Kidney tubule cell (primary cell): ENCODE measurements at places on chromosomes 5 and 9.
A peak's percentile ranks its signal among the peaks of the same experiment; 100 is the strongest.

DNA sequence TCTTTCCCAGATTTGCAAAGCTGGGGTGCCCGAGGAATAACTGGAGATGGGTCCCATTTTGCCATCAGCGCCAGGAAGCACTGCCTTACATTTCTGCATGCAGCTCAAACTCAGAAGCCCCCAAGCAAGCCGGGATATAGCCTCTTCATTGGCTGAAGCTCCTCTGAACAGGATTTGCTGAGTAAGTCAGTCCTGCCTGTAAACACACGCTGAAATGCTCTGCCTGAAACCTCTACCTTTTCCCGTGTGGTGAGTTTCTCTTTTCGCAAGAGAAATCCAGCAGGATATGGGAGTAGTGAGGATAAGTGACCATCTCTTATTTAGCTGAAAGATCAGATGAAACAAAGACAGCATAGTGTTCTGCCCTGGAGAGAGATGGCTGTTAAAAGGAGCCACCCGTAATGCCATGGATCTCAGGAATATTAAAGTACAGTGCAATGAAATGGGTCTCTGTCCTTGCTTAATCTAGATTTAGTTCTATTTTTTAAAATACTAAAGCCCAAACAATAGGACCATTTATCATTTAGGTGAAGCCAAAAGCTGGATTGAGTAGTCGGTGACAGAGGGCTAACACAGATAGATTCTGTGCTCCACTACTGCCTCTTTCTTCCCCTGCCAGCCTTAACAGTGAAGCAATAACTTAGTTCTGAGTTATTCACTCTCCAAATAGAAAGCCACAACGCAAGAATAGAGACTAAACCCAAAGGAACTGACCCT lies 177.5 kb upstream of the PPP2R2B start:
- DNase-seq, result no peak

GRCh38 chr5:109357807-109358206 lies 52.0 kb downstream of the PJA2 start:
- DNase-seq, result no peak

GRCh38 chr9:97564291-97565175 lies 63.1 kb downstream of the TMOD1 start:
- DNase-seq, result no peak

DNA sequence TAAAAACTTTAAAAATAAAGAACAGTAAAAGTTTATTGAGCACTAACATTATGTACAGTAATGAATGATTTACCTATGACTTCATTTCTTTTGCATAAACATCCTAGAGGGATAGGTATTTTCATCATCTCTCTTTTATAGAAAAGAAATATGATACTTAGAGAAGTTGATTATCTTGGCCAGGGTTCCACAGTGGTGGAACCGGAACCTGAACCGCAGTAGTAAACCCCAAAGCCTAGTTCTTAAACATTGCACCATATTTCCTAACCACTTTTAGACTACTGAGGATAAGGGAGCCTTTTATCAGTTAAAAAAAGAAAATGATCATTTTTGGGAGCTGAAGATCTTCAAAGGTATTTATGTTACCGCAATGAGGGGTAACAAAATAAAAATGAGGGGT lies 205.7 kb upstream of the SGCD start:
- DNase-seq, result peak; percentile 20

GRCh38 chr5:59579101-59579823 lies 314.3 kb downstream of the PDE4D start:
- no peak for DNase-seq

DNA sequence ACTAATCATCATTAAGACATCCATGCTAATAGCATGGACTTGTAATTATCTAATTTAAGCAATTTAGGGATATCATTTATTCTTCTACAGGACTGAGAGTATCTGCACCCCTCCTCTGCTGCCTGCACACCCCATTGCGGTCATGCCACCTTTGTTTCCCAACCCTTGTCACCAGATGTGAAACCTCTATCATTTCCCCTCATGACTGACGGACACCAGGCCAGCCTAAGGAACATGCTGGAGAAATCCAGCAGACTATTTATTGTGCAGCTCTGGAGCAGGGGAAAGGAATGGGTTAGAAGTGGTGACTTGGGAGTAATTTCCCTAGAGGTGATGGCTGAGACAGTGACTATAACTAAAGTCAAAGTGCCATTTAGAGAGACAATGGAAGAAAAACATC lies 40.7 kb downstream of the UGCG start:
- DNase-seq, result no peak

- DNase-seq, result no peak
These were observed 127.8 kb upstream of the CCDC180 start for GRCh38 chr9:97179616-97180015.

- DNase-seq, result peak; percentile 74
These were observed 11.1 kb downstream of the GM2A start for GRCh38 chr5:151264113-151264512.

DNA sequence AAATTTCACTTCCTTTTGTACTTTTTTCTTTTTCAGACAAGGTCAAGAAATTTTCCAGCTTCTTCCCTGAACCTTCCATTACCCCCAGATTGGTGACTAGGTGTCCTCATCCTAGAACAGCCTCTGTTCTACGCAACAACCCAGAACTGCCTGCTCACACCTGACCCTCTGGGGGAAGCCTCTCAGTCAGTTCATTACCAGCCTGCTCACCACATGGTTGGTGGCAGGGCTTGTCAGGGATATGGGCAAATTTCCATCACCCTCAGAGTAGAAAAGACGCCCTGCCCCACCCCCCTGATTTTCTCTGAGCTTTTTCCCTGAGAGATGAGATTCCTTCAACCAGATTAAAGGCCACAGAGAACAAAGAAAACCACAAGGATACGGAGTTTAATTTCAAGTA lies 5.3 kb upstream of the CFAP95 start:
- no peak for DNase-seq

- DNase-seq, result peak; percentile 72
These were observed 74.3 kb downstream of the DCP2 start for GRCh38 chr5:113050721-113051382.
